ENCODE measurements at places on chromosomes 3 and 15.
A peak's percentile ranks its signal among the peaks of the same experiment; 100 is the strongest.

DNA sequence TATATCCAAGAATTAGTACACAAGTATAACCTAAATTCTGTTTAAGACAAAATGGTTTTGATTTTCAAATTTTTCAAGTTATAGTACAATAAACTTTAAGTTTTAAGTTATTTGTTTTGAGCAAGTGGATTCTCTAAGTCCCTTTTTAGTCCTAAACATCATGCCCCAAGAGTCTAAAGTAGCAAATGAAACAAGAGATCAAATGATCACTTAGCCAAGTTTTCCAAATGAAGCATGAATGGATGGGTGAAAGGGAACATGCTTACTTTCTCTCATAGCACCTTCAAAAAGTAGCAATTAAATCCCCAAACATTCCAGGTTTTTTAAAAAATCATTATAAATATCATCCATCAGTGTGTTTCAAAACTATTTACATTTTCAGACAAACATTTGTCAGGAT lies 19.5 kb downstream of the DLG1 start:
- no peak for DNase-seq

DNA sequence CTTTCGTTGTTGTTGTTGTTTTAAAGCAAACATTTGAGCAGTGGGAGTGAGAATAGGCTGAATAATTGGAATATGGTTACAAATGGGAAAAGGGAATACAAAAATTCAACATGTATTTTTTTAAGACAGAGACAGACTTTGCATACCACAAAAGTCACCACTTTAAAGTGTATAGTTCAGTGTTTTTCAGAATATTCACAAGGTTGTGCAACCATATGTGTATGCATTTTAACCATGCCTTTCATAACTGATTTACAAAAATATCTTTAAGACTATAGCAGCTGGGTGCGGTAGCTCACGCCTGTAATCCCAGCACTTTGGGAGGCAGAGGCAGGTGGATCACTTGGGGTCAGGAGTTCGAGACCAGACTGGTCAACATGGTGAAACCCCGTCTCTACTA lies 41.3 kb downstream of the EHHADH start:
- no peak for DNase-seq

DNA sequence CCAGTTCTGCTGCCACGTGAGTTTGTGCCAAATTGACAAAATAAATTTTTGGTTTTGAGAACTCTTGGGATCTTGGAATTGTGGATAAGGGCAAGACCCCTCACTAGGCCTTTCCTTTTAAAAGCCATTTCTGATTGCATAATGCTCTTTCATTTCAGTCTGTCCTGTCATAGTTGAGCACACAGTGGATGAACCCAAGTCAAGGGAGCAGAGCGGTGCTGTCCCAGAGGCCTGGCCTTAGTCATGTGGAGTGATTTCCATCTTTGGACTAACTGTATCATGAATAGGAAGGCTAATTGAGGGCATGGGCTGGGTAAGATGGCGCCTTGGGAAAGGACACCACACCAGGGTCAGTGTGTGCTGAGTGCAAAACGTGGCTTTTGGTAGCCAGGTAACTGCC lies 304.0 kb downstream of the UACA start:
- no peak for DNase-seq

DNA sequence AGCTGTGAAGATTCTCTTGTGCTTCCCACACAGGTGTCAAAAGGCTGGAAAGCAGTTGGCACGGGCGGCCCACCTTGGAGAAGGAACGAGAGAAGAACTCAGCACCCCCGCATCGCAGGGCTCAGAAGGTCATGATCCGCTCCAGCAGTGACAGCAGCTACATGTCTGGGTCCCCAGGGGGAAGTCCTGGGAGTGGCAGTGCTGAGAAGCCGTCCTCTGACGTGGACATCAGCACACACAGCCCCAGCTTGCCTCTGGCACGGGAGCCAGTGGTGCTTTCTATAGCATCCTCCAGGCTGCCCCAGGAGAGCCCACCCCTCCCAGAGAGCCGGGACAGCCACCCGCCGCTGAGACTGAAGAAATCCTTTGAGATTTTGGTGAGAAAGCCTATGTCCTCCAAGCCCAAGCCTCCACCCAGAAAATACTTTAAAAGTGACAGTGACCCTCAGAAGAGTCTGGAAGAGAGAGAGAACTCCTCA lies 31.4 kb downstream of the STARD5 start:
- DNase-seq: no peak

- no peak for DNase-seq
These were observed 29.3 kb upstream of the DLG1 start for GRCh38 chr3:197327701-197328100.

DNA sequence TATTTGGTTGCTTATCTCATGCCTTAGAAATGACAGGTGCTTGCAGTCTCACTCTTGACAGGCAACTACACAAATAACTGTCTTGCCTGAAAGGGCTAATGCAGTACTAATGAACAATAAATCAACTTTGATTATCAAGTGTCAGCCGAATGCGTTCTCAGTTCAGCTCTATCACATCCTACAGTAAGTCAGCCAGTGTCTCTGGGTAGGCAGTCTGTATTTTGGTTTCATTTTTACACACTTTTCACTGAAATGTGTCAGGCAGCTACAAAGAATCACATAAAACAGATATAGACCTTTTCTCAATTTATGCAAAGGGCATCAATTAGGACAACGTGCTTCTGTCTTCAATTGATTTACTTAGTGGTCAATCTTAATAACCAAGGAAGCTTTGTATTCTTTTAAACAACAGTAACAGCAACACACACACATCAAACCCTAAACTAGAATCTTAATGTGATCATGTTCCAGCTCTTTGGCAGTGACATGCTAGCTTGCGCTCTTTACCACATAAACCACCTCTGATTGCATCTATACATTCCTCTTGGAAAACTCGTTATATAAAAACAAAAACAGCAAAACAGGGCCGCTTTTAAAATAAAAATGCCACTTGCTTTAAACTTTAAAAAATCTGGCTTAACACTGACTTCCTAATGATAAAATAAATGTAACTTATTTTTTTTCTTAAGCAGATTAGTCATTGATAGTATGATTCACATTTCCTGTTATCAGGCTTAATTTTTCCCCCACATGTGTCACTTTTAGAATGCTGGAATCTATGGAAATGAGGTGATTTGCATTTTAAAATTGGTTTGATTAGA lies 520.4 kb downstream of the FOXP1 start:
- DNase-seq: no peak

DNA sequence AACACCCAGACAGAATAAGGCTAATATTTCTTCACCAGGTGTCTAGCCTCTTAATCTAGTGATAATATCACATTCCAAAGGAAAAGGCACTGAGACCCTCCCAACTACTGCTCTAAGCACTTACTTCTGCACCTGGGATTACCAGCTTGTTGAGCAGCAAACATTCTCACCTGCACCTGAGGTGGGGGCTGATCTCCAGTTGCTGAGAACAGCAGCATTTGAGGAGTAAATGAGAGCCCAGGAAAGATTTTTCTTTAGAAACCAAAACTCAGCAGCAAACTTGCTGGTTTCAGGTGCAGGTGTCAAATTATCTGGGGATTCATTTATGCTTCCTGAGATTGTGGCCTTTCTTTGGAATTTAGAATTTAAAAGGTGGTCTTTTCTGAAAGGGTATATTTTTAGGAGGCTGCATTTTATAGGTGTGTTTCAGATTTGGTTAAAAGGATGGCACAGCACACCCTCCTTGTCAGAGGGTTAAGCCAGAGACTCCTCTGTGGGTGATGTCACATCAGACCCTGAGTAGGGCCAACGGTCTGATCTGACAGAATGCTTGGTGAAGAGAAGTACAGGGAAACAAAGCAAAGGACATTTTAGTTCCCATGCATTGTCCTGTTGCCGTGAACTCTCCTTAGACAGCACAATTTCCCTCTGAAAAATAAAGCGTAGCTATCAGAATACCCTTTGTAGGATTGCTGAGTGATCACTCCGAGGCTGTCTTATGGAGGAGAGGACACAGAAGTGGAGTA lies 411.0 kb upstream of the ATP11B start:
- DNase-seq: no peak

DNA sequence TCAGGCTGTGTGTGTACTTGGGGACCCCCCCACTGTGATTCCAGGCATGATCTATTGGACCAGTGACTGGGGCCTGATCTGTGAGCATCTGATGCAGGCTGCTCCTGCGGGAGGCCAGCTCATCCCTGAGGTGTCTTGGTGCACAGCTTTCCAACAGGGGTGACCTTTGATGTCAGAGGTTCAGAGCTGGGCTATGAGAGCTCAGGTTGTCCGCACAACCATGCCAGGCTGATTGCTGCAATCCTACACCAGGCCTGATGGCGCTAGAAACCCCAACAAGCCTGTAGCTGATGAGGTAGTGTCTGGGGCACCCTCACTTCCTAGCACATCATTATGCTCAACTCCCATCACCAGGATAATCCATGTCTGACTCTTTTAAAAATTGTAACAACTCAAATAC lies 56.1 kb upstream of the CACNA2D3 start:
- no peak for DNase-seq

DNA sequence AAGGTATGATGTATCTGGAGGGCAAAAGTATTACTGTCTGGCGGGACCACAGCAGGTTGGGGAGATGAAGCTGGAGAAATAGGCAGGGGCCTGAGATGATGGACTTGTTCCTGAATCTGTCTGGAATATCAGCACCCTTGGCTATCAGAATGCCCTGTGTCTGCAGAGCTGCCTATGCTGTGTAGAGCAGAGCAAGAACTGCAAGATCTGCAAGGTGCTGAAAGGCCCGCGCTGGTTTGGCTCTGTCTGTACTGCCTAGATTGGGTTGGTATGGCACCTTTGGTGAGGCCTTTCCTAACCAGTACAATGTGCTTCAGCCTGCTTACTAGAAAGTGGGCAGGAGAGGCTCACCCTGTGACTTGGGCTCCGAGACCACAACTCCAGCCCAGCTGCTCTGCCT lies 96.8 kb downstream of the WDR76 start:
- DNase-seq: no peak

DNA sequence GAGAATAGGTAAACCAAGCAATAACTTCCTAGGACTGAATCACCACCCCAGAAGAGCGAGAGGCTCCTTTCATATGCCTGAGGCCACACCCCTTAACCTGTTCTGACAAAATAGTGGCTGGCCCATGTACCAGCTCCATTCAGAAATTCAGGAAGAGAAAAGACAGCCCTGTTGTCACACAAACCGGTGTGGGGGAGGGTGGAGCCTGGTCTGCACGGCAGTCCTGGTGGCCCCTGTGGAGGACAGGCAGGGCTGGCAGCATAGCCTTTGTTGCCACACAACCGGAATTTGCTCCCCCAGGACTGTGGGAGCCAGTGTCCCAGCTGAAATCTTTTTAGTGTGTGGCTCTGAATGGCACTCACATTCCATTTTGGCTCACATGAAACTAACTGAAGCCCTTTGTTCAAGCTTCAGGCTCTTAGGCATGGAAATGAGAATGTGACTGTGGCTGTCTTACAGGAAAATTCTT lies 23.8 kb downstream of the RLBP1 start:
- no peak for DNase-seq

- no peak for DNase-seq
These were observed 7.2 kb upstream of the SOX2 start for GRCh38 chr3:181704421-181705085.

- DNase-seq: no peak
These were observed 212.6 kb upstream of the SEMA6D start for GRCh38 chr15:47504624-47505256.

DNA sequence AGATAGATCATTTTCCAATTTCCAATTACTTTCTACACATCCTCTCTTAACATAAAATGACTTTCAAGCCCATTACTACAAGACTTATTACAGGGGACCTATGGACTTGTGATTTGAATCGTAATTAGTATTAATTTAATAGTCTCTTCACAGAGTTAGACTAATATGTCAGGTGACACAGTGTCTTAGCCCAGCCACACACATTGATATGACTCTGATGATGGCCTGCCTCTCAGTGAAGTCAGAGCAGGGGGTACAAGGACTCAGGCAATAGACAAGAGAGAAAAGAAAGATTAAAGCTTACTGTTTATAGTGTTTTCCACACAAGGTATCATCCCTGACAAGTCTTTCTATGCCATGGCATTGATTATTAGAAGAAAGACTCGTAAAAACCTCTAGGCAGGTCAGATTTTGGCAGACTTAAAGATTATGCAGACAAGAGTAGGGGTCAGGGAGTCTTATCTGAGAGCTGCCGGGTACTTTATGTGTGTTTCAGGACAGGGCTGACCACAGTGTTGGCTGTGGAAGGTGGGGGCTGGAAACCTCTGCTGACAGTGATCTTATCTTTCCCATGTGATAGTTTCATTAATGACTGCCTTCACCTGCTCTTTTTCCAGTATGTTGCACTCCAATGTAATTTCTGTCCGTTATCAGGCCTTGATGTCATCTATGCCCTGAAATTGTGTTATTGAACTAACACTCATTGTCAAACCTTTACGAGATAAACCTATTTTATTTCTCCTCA lies 50.1 kb downstream of the B3GALNT1 start:
- no peak for DNase-seq

- no peak for DNase-seq
These were observed 31.7 kb downstream of the BOC start for GRCh38 chr3:113243071-113243470.

DNA sequence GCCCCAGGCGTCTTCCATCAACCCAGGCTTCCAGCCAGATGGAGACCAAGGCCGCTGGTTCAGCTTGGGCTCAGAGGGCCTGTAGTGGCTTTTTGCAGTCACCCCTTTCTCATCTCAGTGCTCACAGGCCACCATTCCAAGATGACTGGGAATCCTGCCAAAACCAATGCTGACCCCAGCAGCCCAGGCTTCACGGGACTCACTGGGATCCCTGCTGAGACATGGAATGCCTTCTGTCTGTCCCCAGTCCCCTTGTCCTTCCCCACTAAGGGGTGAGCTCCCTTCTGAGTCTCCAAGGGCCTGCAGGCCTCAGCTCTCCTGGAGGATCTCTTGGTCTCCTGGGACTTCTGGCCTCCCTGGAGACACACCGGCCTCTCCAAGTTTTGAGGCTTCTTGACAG lies 77.4 kb upstream of the SEC13 start:
- DNase-seq: no peak

DNA sequence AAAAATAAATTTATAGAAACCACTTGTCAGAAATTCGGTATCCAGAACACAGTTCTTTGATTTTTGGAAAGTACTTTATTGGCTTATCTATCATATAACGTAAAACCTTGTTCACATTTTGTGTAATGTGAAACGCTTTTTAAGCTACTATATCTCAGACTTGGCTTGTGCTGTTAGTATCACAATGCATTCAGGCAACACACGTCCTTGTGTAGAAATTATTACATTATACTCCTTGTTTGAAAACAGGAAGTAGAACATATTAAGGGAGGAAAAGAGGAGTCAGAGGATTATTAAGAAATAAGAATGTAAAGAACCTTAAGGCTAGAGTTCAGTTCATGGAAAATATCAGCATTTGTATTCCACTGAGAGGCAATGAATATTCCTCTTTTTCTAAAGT lies 1.6 kb downstream of the DNAJC13 start:
- DNase-seq: no peak

- DNase-seq: peak; percentile 42
These were observed 2.4 kb downstream of the CHCHD4 start for GRCh38 chr3:14122301-14122700.

GRCh38 chr15:100332231-100332630 lies 9.5 kb downstream of the ADAMTS17 start:
- DNase-seq: no peak
